ENCODE measurements at places on chromosomes 5 and 9. TPM values are rescaled to one million over a fixed set of nuclear protein-coding genes. Genes with fewer than 3 reads are reported as not detected.

- no peak for DNase-seq
These were observed 294.0 kb upstream of the SMARCA2 start for GRCh38 chr9:1721196-1721595.

DNA sequence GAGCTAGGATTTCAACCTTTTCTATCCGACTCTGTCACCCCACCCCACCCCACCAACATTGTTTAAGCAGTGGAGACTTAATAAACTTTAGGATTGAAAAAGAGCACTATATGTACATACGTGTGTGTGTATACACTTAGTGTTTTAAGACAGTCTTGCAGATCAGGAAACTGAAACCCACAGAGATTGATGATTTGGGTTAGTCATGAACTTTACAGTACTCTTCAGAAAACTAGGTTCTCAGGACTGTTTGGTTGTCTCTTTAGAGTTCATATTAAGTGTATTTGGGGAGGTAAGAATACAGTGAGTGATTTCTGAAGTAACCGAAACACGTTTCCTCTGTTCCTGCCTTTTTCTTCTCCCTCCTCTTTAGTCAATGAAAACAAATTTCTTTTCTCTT is 1043.1 kb downstream of the TLE1 start:
- no peak for DNase-seq

- no peak for DNase-seq
These were observed 44.6 kb upstream of the ADRB2 start for GRCh38 chr5:148781766-148782165.

Gene LHX6
- not detected for total RNA-seq

GRCh38 chr5:134101686-134102439 is 12.6 kb upstream of the TCF7 start:
- peak; percentile 43 for DNase-seq

Gene OSMR
- 0.35 TPM for total RNA-seq

- DNase-seq: peak; percentile 16
These were observed 44.1 kb downstream of the KCNV2 start for GRCh38 chr9:2761424-2761823.

- no peak for DNase-seq
These were observed 460.7 kb downstream of the NTRK2 start for GRCh38 chr9:85130260-85130659.

Gene HMMR
- total RNA-seq: 59.3 TPM

DNA sequence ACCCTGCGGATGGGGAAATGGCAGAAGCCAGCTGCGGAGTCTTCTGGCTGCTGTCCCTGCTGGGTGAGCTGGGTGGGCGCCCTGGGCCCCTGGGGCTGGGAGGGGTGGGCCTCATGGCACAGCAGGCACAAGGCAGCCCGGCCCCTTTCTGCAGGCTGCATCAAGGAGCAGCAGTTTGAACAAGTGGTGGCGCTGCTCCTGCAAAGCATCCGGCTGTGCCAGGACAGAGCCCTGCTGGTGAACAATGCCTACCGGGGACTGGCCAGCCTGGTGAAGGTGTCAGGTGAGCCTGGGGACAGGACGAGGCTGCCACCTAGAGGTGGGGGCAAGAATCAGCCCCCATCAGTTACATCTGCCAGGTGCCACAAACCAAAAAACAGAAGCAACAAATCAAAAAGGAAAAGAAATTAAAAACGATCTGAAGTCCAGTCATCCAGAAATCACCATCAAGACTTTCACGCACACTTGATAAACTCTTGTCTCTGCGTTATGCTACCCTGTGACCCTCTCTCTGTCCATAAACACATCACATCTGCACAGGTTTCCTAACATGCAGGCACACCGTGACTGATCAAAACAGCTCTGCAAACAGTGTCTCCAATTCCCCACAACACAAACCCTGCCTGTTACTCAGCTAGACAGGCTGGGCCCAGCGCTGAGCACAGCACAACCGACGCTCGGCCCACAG is 13.9 kb downstream of the REXO4 start:
- no peak for DNase-seq

GRCh38 chr5:164346785-164347630 is 841.6 kb downstream of the MAT2B start:
- DNase-seq: no peak

DNA sequence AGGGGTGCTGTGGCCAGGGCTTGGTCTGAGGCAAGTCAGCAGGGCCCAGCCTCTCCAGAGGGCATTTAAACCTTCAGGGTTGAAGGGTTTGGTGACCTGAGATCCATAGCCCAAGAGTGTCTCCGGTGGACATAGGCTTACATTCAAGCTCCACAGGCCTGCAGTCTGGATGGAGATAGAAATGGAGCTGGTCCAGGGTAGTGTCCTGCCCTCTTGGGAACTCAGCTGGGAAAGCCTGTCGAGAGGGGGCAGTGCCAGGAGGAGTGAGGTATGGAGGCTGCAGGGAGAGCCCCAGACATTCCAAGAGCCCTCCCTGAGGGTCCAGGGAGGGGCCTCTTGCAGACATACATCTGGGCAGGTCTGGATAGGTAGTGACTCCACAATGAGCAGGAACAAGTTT is 177.0 kb upstream of the MVB12B start:
- no peak for DNase-seq

GRCh38 chr9:127509261-127509954 is 58.1 kb downstream of the LRSAM1 start:
- DNase-seq: no peak

GRCh38 chr9:118567861-118568260 is 801.4 kb downstream of the BRINP1 start:
- DNase-seq: no peak

DNA sequence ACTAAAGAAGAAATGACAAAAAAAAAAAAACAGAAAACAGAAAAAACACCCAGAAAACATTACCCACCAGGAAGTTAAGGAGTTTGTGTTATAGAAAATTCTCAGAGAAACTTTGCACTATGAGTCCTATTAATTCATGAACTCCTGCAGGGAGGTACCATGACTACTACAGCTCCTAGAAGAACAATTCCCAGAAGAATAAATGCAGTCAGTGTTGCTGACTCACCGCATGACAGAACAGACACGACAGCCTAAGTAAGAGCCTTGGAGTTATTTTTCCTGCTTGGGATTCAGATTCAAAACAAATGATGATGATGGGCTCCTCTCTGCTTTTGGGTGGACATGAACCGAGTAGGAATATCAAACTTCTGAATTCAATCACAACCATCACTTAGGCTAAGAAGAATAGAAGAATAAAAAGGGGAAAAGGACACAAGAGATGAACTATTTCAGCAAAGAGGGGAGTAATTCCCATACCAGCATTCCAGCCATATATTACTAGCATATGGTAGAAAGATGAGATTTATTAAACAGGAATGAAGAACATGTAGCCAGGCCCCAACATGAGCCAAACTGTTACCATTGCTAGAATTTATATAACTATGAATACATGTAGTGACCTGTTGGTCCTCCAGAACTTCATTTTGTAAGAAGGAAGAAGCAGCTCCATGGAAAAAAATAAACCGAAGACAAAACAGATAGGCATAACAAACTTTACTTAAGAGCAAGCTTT is 209.6 kb upstream of the PDE4D start:
- DNase-seq: no peak

Gene SLC27A6
- total RNA-seq: not detected

DNA sequence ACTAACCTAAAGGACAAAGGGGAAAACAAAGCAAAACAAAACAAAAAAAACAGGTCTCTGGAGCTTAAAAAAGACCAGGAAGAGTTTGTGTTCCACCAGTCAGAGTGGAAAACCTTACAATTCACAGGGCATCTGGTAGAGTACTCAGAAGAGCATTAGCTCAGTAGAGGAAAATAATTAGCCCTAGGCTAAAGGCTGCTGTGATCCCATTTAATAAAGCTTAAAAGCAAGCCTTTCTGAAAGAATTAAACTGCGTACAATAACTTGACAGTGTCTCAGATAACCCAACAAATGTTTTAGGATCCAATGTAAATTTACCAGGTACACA is 7.3 kb downstream of the ECM2 start:
- DNase-seq: no peak

DNA sequence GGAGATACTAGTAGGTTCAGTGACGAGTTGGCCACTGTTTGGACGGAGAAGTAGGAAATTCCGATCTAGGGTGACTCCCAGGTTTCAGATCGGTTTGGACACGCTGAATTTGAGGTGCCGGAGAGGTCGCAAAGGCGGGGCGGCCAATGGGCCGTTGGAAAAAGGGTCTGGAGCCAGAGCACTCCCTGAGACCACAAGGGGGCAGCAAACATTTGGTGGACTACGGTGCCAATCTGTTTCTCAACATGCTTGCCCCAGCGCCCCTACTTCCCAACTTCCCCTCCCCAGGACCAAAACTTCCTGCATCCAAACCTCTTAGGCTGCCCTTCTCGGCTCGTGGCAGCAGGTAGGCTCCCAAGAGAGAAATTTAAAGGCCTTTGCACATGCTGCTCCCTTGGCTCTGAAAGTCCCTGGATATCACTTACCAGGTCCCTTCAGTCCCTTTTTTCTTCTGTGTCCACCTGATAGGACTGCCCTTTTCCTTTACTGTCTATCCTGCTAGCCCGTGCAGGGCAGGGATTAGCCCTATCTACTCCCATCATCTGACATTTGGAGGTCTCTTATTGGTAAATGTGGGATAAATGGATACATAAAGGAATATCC is 992 bp upstream of the RPP25L start:
- no peak for DNase-seq

Gene CAMK2A
- total RNA-seq: not detected

Gene BTNL8
- total RNA-seq: not detected

Gene CATSPER3
- total RNA-seq: 0.18 TPM

Gene ANXA2R
- total RNA-seq: 5.2 TPM

Gene SPATA31A5
- total RNA-seq: not detected

Gene SPINK1
- 2.8 TPM for total RNA-seq

- no peak for DNase-seq
These were observed 93.6 kb upstream of the ZNF462 start for GRCh38 chr9:106769331-106769730.

DNA sequence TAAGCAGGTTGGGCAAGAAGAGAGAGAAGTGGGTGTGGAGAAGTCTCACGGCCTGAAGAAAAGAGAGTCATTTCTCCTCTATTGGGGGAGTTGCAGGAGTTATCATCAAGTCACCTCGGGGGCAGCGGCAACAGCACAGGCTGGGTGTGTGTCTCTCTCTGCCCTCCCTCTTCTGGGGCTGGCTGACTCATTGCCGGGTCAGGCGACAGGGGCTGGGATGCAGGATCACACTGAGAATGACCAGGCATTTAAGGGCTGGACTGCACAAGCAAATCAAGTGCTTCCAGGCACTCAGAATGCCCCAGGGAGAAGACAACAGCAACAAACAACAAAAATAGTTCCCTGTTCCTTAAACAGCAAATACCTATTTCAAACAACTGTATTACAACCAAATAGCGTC is 6.3 kb upstream of the EQTN start:
- no peak for DNase-seq

Gene ARID3C
- 0.24 TPM for total RNA-seq

DNA sequence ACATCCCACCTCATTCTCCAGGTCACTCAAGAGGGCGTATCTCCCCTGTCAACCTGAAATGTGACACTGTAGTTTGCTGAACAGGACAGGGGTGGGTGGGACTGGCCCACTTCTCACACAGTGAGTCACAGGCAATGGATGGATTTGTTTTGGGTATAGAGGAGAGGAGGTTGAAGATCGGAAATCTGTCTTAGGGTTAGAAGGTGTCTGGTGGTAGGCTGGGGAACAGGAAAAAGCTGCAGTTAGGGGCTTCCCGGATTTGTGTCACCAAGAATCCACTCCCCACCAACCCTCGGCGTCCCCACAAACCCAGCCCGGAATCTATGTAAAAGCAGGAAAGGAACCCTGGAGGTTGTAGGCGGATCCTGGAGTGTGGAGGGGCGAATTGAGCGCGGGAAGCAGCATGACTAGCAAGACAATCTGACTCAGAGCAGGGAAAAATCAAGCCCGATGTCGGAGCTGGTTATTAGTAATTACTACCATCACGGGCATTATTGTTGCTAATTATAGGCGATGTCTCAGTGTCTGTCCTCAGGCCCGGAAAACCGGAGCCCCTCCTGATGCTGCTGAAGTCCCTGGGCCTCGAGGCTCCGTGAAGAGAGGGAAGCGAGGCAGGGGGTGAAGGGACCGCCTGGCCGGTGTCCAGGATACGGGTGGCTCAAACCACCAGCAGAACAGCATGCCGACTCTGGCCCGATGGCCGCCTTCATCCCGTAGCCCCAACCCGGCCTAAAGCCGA is 1.7 kb upstream of the IRX1 start:
- no peak for DNase-seq

DNA sequence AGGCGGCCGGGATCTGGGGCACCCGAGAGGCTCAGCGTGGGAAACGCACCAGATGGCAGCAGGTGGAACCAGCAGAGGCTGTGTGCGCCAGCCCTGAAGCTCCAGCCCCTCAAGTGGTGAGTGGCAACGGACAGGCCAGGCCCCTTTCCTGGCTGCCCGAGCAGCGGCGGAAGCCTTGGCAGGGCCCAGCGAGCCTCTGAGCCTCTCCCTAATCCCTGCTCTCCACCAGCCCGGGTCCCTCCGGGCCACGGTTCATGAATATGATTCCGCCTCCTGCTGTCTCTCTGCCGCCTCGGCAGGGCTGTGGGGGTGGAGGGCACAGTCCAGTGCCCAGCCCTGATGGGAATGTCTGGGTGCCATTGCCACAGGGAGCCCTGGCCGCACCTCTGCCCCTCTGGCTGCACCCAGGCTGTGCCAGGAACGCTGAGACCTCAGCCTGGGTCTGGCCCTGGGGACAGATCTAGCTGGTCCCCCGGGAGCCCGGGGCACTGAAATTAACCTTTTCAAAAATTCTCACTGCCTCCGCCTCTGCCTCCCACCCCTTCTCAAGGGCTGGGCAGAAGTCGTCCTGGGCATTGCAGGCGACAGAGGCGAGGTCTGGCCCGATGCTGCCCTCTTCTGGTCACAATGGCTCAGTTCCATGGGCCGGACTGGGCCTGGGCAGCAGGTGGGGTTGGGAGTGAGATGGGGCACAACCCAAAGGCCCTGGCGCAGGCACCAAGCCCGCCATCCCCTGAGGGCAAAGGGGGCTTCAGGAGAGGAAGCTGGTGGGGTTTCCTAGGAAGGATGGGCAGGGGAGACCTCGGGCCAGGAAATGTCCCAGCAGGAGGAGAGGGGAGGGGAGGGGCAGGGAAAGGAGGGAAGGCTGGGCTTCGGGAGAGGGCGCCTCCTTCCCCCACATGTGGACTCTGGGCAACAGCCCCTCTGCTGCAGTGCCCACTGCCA is 20.3 kb downstream of the CCDC187 start:
- peak; percentile 45 for DNase-seq

DNA sequence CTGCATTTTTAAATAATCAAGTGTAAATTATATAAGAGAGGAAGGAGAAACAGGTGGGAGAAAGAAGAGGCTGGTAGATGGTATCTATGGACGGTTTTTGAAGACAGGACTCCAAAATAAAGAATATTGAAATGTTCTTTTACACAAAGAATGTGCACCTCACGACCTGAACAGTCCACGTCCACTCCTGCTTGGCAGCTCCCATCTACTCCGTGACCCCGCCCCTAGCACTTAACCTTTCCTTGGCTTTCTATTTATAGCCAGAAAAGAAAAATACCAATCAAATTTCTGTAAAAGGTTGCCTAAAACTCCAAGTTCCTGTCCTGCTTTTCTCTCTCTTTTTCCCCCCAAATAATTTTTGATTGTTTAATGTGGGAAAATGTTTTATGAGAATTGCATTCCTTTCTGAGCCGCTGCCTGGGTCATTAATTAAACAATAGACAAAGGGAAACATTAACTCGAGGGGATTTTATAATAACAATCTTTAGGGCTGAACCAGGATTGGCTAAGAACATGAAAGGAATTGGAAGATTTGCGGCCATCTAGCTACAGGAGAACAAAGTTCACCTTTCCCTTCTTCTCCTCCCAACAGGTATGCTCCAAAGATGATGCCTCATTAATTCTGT is 173.6 kb upstream of the MAP3K1 start:
- no peak for DNase-seq

GRCh38 chr5:6576861-6577501 is 55.9 kb downstream of the NSUN2 start:
- peak; percentile 4 for DNase-seq

Gene NME5
- not detected for total RNA-seq
